ENCODE measurements at places on chromosomes 6 and 20. TPM values are rescaled to one million over a fixed set of nuclear protein-coding genes. Genes with fewer than 3 reads are reported as not detected.

Gene PDE10A
- total RNA-seq, result 1.6 TPM

Gene TFAP2D
- not detected for total RNA-seq

Gene MMP24OS
- total RNA-seq, result 16.7 TPM

Gene NOTCH4
- total RNA-seq, result 0.96 TPM

Gene EBF4
- 2.6 TPM for total RNA-seq

Gene ADGRF1
- not detected for total RNA-seq

Gene PPP1R16B
- total RNA-seq, result 23.6 TPM

Gene HLA-G
- total RNA-seq, result 0.41 TPM

Gene FRMD1
- total RNA-seq, result not detected

Gene FAM120B
- 9.4 TPM for total RNA-seq

Gene AIF1
- 0.48 TPM for total RNA-seq

Gene SLC17A3
- not detected for total RNA-seq

Gene RSPO3
- total RNA-seq, result not detected

Gene SIRPB2
- total RNA-seq, result not detected

Gene PDE7B
- not detected for total RNA-seq

Gene ZBTB12
- total RNA-seq, result 7.9 TPM

Gene GSTA3
- total RNA-seq, result not detected

Gene TNF
- not detected for total RNA-seq

Gene LINC00237
- 3.7 TPM for total RNA-seq

Gene CALHM5
- total RNA-seq, result 0.04 TPM

Gene BPI
- not detected for total RNA-seq

Gene SDCBP2
- total RNA-seq, result 1.1 TPM

Gene EDN3
- total RNA-seq, result not detected

Gene GID8
- 57.0 TPM for total RNA-seq

Gene SLC22A1
- 5.5 TPM for total RNA-seq

Gene MOCS1
- 22.0 TPM for total RNA-seq

Gene TGM3
- not detected for total RNA-seq

Gene TMEM151B
- total RNA-seq, result 0.70 TPM

Gene SLC22A16
- total RNA-seq, result not detected

Gene LAMA5
- total RNA-seq, result 61.0 TPM
